Uterus (tissue), 4 donors: ENCODE measurements at places on chromosomes 4 and X.
A peak's percentile ranks its signal among the peaks of the same experiment; 100 is the strongest.

DNA sequence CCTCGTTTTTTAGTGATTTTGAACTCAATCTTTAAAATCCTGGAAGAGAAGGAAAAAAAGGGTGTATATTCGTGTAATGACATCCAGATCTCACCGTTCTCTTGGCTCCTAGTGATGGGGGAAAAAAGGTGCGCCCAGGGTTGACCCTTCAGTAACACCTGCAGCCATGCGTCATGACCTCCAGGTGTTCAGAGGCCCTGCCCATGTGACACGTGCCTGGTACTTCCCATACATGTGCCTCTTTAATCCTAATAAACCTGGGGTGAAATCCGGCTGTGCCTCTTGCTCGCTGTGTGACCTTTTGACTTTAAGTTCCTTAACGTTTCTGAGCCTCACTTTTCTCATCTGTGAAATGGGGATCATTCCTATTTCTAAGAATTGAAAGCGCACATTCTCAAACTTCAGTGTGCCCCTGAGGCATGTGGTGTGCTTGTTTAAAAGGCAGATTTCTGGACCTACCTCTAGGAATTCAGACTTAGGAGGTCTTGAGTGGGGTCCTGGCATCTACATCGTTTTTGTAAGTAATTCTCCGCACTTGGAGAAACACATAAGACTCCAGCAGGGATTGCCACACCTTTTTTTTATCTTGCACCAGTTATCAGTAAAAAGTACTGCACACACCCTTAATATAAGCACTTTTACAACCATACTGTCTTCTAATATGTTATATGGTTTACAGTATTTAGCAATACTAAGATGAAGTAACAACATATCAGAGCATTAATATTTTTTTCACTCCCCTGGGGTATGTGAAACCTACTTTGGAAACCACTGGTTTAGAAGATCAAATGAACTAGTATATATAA is 90.1 kb downstream of the RELL1 start:
- H3K4me1 ChIP-seq: no peaks in the 10 kb centered on the region
- H3K27me3 ChIP-seq: no peaks in the 10 kb centered on the region
- H3K36me3 ChIP-seq: no peaks in the 10 kb centered on the region
- H3K27ac ChIP-seq: no peak overlapping the region
- H3K4me3 ChIP-seq: no peak overlapping the region

- no peak overlapping the region for H3K4me3 ChIP-seq
- no peaks in the 10 kb centered on the region for H3K36me3 ChIP-seq
- H3K4me1 ChIP-seq: no peaks in the 10 kb centered on the region
- no peak for DNase-seq
These were observed 47.5 kb upstream of the GALNT7 start for GRCh38 chr4:173121076-173121561.

DNA sequence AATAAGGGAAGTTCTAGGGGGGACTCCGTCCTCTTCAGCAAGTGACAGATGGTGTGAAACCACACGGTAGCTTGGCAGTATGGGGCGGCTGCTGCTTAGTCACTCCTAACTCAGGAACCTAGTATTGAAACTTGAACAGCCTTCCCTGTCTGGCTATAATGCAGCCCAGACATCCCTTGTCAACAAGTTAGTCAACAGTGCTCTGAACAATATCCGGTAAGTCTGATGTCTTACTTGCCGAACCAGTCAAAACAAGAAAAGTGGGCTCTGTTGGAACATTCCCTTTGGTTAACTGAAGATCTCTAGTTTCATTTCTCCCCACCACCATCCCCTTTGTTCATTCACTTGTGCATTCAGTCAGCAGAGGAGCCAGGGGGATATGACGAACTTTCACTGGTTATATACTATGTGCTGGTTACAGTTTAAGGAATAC is 18.7 kb upstream of the CXCL13 start:
- no peak overlapping the region for H3K4me3 ChIP-seq
- H3K36me3 ChIP-seq: no peaks in the 10 kb centered on the region
- H3K27ac ChIP-seq: no peak overlapping the region
- no peak for DNase-seq
- no peaks in the 10 kb centered on the region for H3K4me1 ChIP-seq

- H3K27ac ChIP-seq: peak overlapping the region; percentile 52
- H3K27me3 ChIP-seq: no peaks in the 10 kb centered on the region
- H3K4me3 ChIP-seq: no peak overlapping the region
- no peak for DNase-seq
- no peaks in the 10 kb centered on the region for H3K36me3 ChIP-seq
- H3K4me1 ChIP-seq: no peaks in the 10 kb centered on the region
These were observed 21.2 kb upstream of the IRAK1 start for GRCh38 chrX:154040863-154041262.

GRCh38 chr4:55398461-55398860 is 2.7 kb downstream of the TMEM165 start:
- H3K27ac ChIP-seq: peak overlapping the region; percentile 93
- H3K4me3 ChIP-seq: no peak overlapping the region
- no peaks in the 10 kb centered on the region for H3K4me1 ChIP-seq
- H3K27me3 ChIP-seq: no peaks in the 10 kb centered on the region
- H3K36me3 ChIP-seq: no peaks in the 10 kb centered on the region

GRCh38 chr4:126859314-126859713 is 773.4 kb upstream of the INTU start:
- H3K27ac ChIP-seq: no peak overlapping the region
- DNase-seq: no peak
- H3K36me3 ChIP-seq: no peaks in the 10 kb centered on the region
- H3K27me3 ChIP-seq: no peaks in the 10 kb centered on the region

DNA sequence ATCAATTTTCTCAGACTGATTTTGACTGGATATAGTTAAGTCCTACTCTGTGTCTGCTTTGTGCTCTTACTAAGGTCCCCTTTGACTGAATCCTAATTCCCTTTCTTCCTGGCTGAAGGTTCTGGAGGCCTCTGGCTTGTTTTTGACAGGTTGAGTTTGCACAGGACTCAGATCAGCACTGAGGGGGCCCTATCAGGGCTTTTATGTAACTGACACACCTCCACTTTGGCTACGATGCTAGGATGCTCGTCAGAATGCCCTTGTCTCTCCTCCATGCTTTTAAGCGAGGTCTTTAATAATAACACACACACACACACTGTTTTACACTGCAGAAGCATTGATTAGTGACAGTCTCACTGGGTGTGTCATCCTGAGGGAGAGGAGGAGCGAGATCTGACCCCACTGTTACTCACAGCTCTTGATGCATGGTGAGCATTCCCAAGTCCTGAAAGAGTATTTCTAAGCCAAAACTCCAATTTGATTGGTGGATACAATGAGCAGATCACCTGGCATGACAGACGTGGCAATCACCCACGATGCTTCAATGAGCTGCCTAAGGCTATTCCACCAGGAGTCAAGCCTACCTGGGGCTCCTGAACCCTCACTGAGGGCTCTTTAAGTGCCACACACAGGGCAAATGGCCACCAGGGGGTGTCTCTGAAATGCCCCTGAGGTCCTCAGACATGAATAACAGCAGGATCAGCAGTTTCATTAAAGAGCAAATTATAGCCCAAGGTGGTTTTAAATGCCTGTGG is 130.4 kb upstream of the CPEB2 start:
- no peaks in the 10 kb centered on the region for H3K27me3 ChIP-seq
- no peak for DNase-seq
- no peak overlapping the region for H3K27ac ChIP-seq
- H3K36me3 ChIP-seq: no peaks in the 10 kb centered on the region
- H3K4me1 ChIP-seq: no peaks in the 10 kb centered on the region

GRCh38 chrX:122421434-122422121 is 762.5 kb upstream of the GRIA3 start:
- DNase-seq: no peak
- no peak overlapping the region for H3K27ac ChIP-seq
- no peaks in the 10 kb centered on the region for H3K27me3 ChIP-seq
- H3K4me3 ChIP-seq: no peak overlapping the region
- no peaks in the 10 kb centered on the region for H3K4me1 ChIP-seq
- no peaks in the 10 kb centered on the region for H3K36me3 ChIP-seq

GRCh38 chr4:165355900-165356300 is 22.9 kb upstream of the CPE start:
- no peak overlapping the region for H3K4me3 ChIP-seq
- H3K36me3 ChIP-seq: no peaks in the 10 kb centered on the region
- H3K4me1 ChIP-seq: no peaks in the 10 kb centered on the region
- H3K27ac ChIP-seq: no peak overlapping the region
- DNase-seq: no peak

GRCh38 chr4:133323670-133324069 is 174.6 kb downstream of the PCDH10 start:
- no peak overlapping the region for H3K4me3 ChIP-seq
- no peak overlapping the region for H3K27ac ChIP-seq
- no peaks in the 10 kb centered on the region for H3K27me3 ChIP-seq
- H3K36me3 ChIP-seq: no peaks in the 10 kb centered on the region

- DNase-seq: no peak
- no peaks in the 10 kb centered on the region for H3K36me3 ChIP-seq
- H3K4me3 ChIP-seq: no peak overlapping the region
These were observed 19.8 kb downstream of the CPE start for GRCh38 chr4:165398570-165398969.

GRCh38 chrX:82945332-82945731 is 562.8 kb upstream of the POU3F4 start:
- DNase-seq: no peak
- no peak overlapping the region for H3K4me3 ChIP-seq

- peak within 1 kb of the TSS; percentile 7 for H3K4me3 ChIP-seq
- H3K27me3 ChIP-seq: peaks cover 8% of the 10 kb centered on the region
- DNase-seq: peak; percentile 59
- no peaks in the 10 kb centered on the region for H3K36me3 ChIP-seq
- peak within 1 kb of the TSS; percentile 39 for H3K27ac ChIP-seq
- H3K4me1 ChIP-seq: no peaks in the 10 kb centered on the region
These were observed at the start of gene DIPK2B for GRCh38 chrX:45200741-45201234. DIPK2B (minus strand) TSS chrX:45200876; CDS start chrX:45200826, 50 bp downstream.

- H3K4me1 ChIP-seq: no peaks in the 10 kb centered on the region
- no peak overlapping the region for H3K4me3 ChIP-seq
- peak overlapping the region; percentile 93 for H3K27ac ChIP-seq
- no peaks in the 10 kb centered on the region for H3K36me3 ChIP-seq
These were observed 68.8 kb upstream of the BCOR start for GRCh38 chrX:40166582-40166981.

DNA sequence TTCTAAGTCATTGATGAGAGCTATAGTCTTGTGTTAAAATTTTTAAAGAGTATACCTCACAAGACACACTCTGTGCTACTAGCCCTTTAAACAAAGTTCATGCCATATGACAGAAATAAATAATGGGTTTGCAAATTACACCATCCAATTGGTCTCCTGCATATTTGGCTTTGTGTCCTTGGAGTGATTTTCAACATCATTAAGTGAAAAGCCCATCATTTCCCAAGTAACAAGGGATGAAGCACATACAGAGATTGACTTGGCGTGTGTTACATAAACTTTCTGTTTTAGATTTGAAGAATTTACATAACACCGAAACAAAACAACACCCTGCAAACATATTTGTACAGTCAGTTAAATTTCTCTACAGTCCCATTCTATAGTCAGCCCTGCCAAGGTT is 216.9 kb upstream of the NEIL3 start:
- no peaks in the 10 kb centered on the region for H3K4me1 ChIP-seq
- H3K27ac ChIP-seq: no peak overlapping the region
- H3K36me3 ChIP-seq: no peaks in the 10 kb centered on the region
- no peak overlapping the region for H3K4me3 ChIP-seq
- no peak for DNase-seq
- H3K27me3 ChIP-seq: no peaks in the 10 kb centered on the region

DNA sequence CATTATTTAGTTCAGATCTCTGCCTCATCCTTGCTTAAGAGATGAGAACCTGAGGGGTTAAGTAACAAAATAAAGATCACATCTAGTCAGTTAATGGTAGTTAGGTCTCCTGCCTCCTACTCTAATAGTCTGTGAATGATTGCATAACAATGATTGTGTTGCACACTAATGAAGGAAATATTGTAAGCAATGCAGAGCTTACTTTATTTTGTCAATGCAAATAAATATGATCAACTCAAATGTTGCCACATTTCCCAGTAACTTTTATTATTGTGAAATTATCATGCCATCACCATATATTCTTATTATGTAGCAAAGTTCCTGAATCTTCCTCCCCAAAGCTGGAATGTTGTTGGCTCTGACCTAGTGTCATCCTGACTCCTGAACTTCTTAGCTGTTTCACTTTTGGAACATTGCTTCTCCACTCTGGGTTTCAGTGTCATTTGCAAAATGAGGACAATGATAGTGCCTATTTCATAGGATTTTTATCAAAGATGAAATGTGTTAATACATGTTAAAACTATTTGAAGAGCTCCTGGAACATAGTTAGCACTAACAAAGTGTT is 17.0 kb upstream of the GABRA4 start:
- H3K4me1 ChIP-seq: no peaks in the 10 kb centered on the region
- H3K27ac ChIP-seq: no peak overlapping the region

- DNase-seq: no peak
- no peak overlapping the region for H3K4me3 ChIP-seq
- H3K27ac ChIP-seq: no peak overlapping the region
These were observed 437.9 kb downstream of the AFF2 start for GRCh38 chrX:148938348-148938747.

DNA sequence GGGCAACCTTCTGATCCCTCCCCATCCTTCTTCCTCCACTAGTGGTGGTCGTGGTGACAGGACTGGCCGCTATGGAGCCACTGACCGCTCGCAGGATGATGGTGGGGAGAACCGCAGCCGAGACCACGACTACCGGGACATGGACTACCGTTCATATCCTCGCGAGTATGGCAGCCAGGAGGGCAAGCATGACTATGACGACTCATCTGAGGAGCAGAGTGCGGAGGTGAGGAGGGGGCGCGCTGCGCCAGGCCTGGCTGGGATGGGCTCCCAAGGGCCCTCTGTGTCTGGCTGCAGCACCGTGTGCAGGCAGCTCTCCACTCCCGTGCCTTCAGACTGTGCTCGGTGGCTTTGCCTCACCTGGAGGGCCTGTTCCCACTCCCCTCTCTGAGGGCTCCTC is 24.3 kb downstream of the RBM10 start:
- H3K4me1 ChIP-seq: no peaks in the 10 kb centered on the region
- no peaks in the 10 kb centered on the region for H3K27me3 ChIP-seq
- H3K27ac ChIP-seq: no peak overlapping the region
- DNase-seq: peak; percentile 9
- H3K4me3 ChIP-seq: no peak overlapping the region

GRCh38 chr4:86261636-86262035 is 98.2 kb downstream of the MAPK10 start:
- H3K4me1 ChIP-seq: no peaks in the 10 kb centered on the region
- H3K27me3 ChIP-seq: no peaks in the 10 kb centered on the region
- DNase-seq: no peak
- H3K27ac ChIP-seq: no peak overlapping the region
- no peak overlapping the region for H3K4me3 ChIP-seq
- H3K36me3 ChIP-seq: no peaks in the 10 kb centered on the region

- H3K4me1 ChIP-seq: no peaks in the 10 kb centered on the region
- H3K36me3 ChIP-seq: no peaks in the 10 kb centered on the region
- H3K4me3 ChIP-seq: no peak overlapping the region
These were observed 752.5 kb upstream of the PCDH10 start for GRCh38 chr4:132396636-132397035.

GRCh38 chr4:140256335-140256734 is 102.4 kb upstream of the MAML3 start:
- peaks cover 14% of the 10 kb centered on the region for H3K4me1 ChIP-seq
- H3K4me3 ChIP-seq: no peak overlapping the region
- H3K36me3 ChIP-seq: no peaks in the 10 kb centered on the region
- H3K27ac ChIP-seq: peak overlapping the region; percentile 99
